Activated B cell treated with CpG ODN at 0.5 μM for 24 hours (primary cell): ENCODE measurements at places on chromosomes 6 and 20.

GRCh38 chr6:79073888-79074287 is 4.2 kb downstream of the PHIP start:
- no peak for DNase-seq

DNA sequence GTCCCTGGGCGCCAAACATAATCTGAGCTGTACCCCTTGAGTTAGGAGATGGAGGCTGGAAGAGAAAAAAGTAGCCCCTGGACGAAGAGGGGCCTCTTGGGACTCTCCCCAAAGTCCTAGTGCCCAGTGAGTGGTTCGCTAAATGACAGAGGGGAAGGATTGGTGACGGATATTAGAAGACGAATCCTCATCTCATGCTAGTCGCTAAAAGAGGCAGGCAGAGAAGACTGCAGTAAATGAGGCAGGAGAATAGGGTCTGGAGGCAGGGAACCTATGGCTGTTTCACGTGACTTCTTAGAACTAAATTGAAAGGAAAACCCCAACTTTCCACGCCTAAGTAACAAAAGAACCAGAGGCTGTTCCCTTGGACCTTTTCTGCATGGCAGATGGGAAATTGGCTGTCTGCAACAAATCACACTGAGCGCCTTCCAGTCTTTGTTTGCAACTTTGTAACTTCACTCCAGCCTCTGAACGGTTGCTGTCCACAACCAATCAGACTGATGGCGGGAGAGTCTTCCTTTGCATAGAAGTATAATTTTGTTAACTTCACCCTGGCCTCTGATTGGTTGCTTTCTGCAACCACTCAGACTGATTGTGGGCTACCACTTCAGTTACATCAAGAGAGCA is 731 bp upstream of the RBL1 start:
- DNase-seq, result no peak

- DNase-seq, result no peak
These were observed 19.5 kb downstream of the CDH4 start for GRCh38 chr20:61271312-61272231.

GRCh38 chr6:67493682-67494081 is 1141.4 kb upstream of the ADGRB3 start:
- no peak for DNase-seq
